SJCRH30 (cell line): ENCODE measurements at places on chromosomes 16 and 17.

DNA sequence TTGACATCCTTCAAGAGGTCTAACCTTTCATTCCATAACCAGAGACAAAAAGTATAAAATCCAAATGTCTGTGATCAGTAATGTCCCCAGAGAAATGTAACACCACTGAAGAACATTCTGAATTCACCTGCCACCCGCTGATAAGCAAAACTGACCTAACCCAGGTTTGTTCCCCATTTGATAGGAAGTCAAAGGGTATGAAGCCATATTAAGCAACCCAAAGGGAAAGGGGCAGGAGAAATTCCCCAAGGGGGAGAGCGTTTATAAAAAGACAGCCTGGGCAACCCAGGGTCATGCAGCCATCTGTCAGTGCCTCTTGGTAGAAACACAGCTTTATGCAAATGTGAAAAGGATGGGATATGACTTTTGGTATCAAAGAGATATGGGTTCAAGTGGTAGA lies 30.7 kb upstream of the PIK3R6 start:
- no peak for DNase-seq

DNA sequence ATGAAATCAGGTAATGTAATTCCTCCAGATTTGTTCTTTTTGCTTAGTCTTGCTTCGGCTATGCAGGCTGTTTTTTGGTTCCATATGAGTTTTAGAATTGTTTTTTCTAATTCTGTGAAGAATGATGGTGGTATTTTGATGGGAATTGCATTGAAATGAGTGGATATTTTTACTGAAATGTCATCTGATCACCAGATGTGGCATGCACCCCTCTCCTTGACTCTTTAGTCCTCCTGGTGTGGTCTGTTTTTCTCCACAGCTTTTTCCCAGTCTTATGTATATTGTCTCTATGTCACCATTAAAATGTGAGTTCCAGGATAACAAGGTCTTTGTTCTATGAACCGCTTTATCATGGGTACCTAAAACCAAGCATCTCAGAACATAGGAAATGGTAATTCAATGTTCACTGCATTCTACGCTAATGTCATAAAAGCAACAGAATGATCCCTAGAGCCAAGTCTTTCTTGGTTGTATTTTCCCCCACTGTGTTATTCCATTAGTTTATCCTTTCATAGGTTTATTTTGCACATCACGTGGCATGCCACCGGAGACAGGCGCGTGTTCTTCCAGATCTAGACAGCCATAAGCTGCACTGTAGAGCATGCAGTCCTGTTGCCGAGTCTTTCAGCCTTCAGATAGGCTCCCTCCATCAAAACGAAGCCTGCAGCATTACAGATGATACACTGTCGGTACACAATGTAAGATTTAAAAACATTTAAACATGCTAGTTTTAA lies 172.5 kb downstream of the RPTOR start:
- peak; percentile 42 for DNase-seq

DNA sequence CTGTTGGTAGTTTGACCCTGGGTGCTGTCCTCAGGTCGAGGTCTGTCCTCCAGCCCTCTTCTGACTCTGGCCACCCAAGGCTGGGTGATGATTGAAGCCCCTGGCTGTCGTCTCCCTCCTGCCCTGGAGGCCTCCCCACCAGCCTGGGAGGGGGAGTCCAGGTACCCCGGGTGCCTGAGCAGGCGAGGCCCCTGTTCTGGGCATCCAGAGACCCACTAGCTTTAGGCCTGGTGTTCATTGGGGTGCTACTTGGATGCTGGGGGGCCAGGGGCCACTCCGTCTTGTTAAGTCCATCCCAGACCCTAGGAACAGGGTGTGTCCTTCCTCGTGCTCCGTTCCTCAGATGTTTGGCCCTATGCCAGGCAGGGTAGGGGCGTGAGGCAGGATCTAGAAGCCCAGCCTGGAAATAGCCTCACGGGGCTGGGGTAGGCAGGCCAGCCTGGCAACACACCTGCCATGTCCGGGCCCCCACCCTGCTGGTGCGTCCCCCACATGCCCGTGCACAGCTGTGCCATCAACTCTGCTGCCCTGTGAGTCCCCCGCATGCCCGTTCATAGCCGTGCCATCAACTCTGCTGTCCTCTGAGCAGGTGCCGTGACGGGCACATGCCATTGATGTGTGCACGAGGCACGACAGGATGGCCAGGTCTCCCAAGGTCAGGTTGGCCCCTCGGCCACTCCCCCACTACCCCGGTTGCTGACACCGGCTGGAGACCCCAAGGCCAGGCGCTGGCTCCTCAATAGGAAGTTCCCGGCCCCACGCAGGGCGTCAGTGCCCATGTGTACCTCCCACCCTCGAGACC lies 36.9 kb downstream of the GINS2 start:
- peak; percentile 47 for DNase-seq

DNA sequence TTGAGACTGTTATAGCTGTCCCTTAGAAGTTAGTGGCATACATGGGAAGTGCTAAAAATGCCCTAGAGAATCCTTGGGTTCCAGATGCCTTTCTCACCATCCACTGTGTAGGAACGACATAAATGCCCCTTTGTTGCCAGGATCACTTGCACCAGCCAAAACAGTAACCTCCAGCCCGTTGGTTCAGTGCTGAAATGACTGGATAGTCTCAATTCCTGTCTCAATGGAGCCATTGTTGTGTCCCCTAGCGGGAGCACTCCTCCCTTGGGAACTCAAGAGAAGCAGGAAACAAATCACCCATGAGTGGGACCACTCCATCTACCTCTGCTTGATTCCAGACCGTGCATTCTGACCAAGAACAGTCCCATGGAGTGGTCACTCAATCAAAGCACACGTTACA lies 23.1 kb downstream of the MPHOSPH6 start:
- DNase-seq, result no peak

GRCh38 chr16:35386619-35387018 lies 1927.2 kb downstream of the TP53TG3F start:
- DNase-seq, result no peak

DNA sequence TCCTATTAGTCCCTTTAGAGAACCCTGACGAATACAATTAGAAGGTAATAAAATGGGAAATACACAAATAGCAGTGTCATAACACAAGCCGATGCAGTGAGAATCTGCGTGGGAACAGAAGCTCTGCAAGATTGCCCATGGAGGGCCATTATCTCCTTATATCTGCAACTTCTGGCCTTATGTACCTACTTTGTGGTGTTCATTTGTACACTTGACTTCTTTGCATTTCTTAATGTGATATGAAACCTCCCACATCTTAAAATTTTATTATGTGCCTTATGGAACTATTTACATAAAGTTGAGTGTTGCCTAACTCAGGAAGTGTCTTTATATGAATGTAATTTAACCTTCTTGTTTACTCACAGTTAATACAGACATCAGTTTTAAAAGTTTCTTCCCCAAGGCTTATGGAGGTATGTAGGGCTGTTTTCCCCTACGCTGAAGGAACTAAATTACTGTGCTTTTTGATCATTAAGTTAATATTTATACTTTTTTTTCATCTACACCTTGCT lies 10.1 kb upstream of the TANC2 start:
- DNase-seq, result no peak

GRCh38 chr16:19094542-19095365 lies 19.0 kb upstream of the ITPRIPL2 start:
- no peak for DNase-seq

- DNase-seq, result peak; percentile 22
These were observed 763 bp upstream of the TOM1L1 start for GRCh38 chr17:54899721-54900456.

DNA sequence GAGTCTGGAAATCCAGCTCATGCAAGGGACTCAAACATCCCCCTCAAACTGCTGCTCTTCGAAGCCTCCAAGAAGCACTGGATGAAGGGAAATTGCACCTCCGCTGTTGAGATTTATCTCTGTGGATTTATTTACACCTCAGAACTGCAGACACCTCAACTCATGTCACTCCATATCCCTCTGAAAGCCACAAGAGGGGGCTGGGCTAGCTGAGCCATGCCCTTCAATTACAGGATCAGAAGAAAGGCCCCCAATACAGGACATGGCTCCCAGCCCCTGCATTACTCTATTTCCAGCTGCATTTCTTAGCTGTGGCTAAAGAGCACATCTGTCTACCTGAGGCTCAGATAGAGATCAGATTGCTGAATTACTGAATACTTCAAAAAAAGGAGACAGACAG lies 103.1 kb upstream of the DYNLRB2 start:
- DNase-seq, result no peak

GRCh38 chr16:13733561-13733960 lies 186.4 kb upstream of the ERCC4 start:
- DNase-seq, result no peak

DNA sequence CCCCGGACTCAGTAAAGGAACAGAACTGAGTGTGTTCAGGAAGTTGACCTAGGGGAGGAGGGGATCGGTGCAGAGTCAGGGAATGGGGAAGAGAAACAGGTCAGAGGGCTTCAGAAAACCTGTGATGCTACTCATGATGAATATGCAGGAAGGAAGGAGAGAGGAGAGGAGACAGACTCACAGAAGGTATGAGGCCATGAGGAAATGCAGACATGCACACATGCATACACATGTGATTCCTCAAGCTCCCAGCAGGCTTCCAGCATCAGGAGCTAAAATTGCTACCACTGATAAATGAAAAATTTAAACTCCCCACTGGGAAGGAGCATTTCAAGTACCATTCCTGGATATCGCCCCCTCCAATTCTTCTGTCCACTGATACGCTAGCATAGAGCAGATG lies 262.6 kb downstream of the SLC39A11 start:
- no peak for DNase-seq
